Dermis microvascular lymphatic vessel endothelial cell (primary cell): ENCODE measurements at places on chromosomes 3 and 15. TPM values are rescaled to one million over a fixed set of nuclear protein-coding genes. Genes with fewer than 3 reads are reported as not detected.

DNA sequence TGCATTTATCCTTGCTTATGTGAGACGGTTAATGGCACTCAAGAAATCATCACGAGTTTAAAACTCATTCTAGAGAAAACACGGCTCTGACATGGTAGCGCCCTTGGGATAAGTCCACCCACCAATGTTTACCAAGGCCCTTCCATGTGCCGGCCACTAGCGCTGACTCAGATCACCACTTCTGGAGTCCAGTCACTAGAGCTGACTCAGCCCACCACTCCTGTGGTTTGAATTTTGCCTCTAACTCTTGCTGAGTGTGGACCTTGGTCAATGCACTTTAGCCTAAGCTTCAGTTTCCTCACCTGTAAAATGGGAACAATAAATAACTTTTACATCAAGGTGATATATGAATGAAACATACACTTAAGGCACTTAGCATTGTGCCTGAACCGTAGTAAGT is 358.4 kb upstream of the PROK2 start:
- DNase-seq: no peak

GRCh38 chr3:113097960-113098447 is 107.2 kb downstream of the GTPBP8 start:
- no peak for DNase-seq

DNA sequence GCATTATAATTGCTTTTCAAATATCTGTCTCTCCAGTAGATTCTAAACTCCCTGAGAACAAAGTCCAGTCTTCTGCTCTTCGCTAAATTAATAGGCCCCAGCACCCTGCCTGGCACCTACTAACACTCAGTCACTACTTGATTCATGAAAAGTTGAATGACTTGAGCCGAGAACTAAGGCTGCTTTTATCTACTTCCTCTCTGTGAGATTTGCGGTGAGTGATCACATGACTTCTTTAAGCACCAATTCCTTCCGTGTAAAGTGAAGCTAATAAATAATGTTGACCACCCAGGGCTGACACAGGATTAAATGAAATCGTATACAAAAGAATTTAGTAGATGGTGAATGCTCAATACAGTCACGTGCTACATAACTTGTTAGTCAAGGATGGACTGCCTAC is 44.6 kb upstream of the PGPEP1L start:
- no peak for DNase-seq

Gene SNTN
- not detected in 2 replicates for total RNA-seq

DNA sequence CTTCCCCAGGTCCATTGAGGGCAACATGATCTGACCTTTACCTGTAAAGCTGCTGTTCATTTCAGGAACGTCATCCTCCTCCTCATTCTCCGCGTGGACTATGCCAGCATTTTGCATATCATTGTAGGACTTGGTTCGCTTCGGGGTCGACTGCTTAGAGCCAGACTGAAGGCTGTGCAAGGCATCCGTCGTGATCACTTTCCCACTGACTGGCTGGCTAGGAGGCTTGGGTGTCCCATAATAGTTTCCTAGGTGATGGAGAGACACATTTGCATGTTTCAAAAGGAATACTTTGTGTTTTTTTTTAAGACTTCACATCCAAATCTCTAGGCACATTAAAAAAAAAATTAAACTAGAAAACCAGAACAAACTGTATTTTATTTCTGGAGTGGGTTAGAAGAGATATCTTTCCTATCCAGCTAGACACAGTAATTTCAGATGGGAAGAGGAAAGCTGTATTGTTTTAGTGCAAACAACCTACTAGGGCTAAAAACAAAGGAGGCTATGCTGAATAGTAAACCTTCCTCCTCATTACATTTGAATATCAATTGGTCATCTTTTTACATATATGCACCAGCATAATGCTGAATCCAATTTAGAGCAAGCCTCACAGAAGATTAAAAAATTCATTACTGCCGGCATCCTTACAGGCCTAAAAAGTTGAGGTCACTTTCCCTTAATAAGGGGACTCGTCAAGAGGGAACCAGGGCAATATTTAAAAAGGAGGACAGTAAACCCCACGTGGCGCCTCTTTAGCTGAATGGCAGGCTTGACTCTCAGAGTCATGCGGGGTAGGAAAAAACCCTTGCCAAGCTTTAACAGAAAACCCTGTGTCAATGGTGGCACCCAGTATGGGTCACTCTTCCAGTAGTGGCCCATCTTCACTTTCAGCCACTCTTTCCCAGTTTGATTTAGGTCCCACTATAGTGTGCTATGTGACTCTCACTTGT is 559.9 kb downstream of the MAGI1 start:
- no peak for DNase-seq

Gene NOX5
- under 0.01 TPM in 1 of 2 replicates, not detected in the other for total RNA-seq

DNA sequence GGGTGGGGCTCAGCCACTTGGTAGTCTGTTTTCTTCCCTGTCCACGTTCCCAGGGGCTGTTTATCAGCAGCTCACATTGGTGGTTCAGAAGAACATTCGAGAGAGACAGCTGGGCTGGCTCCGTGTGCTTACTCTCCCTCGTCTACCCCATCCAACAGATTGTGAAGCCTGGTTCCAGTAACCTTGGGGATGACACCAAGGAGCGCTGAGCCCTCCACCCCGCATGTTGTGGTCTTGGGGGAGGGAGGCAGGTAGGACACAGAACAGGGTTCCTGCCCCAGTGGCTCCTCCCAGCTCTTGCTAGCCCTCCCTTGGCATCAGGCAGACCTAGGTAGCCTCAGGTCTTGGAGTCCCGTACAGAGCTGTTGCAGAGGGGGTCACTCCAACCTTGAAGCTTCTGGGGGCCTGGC is 33.1 kb downstream of the KLF13 start:
- no peak for DNase-seq

Gene ANKRD63
- total RNA-seq: not detected in 2 replicates

- no peak for DNase-seq
These were observed 964.6 kb downstream of the SI start for GRCh38 chr3:164113371-164114332.

GRCh38 chr3:57928511-57928910 is 79.7 kb upstream of the FLNB start:
- no peak for DNase-seq

GRCh38 chr3:58287354-58287753 is 18.7 kb upstream of the RPP14 start:
- no peak for DNase-seq

- no peak for DNase-seq
These were observed 56.9 kb upstream of the DPH6 start for GRCh38 chr15:35602836-35603235.

Gene FILIP1L
- total RNA-seq: 19.0 and 20.7 TPM in 2 replicates

DNA sequence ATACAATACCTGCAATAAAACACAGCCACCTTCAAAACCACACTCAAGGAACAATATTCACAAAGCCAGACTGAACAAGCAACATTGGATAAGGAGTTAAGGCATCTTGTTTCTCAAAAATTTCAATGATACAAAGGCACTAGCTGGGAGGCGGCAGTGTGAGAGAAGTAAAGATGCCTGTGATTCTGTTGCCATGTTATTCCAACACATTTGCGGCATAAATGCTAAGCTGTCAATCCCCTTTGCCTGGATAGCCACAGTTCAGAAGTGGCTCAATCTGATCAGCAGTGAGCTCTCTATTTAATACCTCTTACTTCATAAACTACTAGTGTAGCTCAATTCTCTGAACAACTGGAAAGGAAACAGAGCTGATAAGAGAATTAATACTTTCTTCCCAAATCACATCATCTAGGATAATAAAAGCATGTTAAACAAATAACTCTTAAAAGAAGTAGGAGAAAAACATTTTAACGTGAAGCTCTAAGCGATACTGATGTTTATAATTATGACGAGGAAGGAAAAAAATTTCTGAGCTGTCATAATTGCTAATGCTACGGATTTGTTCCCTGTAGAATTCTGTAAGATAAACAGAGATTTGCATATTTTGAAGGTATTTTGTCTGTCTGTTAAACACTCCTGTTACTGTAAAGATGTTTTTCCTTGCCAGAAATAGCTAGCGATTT is 358.4 kb downstream of the FOXP1 start:
- no peak for DNase-seq

DNA sequence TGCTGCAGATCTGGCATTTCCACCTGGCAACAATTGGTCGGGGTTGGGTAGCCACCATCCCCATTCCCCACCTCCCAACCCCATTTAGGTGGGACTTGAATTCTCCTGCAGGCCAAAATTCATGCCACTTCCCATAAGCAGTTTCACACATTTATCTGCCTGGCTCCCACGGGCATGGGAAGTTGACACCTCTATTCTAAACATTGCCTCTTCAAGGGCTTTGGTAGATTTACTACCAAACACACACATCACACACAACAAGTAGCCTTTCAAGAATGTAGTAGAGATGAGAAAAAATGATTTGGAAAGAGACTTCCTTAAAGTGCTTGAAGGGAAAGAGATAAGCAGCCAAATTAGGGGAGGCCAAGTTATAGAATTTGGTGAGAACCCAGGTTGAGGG is 30.9 kb downstream of the ZBTB38 start:
- no peak for DNase-seq

DNA sequence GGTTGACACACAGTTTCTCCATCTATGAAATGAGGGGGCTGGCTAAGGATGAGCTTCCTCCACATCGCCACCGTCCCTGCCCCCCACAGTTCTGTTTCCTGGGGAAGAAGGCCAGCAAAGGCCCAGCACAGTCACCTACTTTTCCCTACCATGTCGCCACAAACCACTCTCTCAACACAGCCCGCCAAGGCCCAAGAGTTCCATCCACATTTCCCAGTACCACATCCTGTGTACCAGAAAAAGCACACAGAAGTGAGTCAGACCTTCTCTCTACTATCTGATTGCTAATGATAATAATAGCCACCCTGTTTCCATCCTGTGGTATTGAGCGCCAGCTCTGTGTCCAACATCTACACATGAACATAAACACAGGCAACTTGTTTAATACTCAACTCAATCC is 30.3 kb upstream of the C15orf39 start:
- peak; percentile 82 for DNase-seq

- DNase-seq: no peak
These were observed 31.6 kb upstream of the CLASP2 start for GRCh38 chr3:33749546-33750210.

Gene SPATA12
- 0.25 and 0.39 TPM in 2 replicates for total RNA-seq

Gene ASB7
- 11.6 and 15.7 TPM in 2 replicates for total RNA-seq

Gene PLXND1
- total RNA-seq: 273 and 392 TPM in 2 replicates

- DNase-seq: no peak
These were observed 1.7 kb upstream of the RBP2 start for GRCh38 chr3:139477710-139478640.

Gene ITIH1
- not detected in 2 replicates for total RNA-seq

- no peak for DNase-seq
These were observed 4.5 kb upstream of the ULK3 start for GRCh38 chr15:74847432-74847831.

GRCh38 chr15:88465633-88466224 is 1.5 kb downstream of the MRPL46 start:
- peak; percentile 73 for DNase-seq
